Stimulated activated CD4-positive, alpha-beta T cell treated with anti-CD3 and anti-CD28 coated beads, Interleukin-15, amount 100 ng/mL, for 48 hours (primary cell): ENCODE measurements at places on chromosomes 3 and 15.

GRCh38 chr3:150271591-150271960, 136.5 kb upstream of the TSC22D2 start:
- DNase-seq = no peak

GRCh38 chr3:138060792-138061191, 50.8 kb downstream of the CLDN18 start:
- no peak for DNase-seq

DNA sequence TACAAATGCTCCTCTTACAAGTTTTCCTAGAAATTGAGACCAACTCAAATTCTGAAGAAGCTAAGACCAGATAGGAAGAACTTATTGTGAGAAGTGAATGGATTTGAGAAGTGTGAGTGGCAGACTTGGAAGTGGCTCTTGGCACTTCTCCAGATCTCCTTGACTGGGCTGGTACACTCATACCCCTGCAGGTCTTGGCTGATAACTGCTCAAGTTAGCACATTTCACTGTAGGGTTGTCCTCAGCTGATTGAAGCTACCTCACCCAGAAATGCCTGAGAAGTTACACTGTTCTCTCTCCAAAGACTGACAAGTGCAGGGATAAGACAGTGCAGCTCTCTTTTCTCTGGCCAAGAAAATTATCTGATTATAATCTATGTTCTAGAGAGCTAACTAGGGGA, 16.5 kb upstream of the CLDN1 start:
- DNase-seq = no peak

DNA sequence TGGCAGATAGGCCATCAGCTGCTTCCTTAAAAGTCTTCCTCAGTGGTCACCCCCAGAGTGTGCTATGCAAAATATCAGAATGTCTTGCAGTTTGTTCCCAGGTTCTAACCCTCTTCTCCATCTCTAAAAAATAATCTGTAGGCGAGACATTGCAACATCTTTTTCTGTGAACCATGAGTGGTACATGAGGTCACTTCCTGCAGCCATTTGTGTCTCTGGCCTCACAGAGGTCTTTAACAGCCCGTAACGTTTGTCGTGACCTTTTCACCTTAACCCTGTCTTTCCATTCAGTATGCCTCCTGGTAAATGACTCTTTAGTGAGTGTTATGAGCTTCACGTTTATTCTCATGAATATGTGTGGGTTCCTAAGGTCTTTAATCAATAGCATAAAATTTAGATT, 145.4 kb downstream of the KLHL25 start:
- no peak for DNase-seq

- DNase-seq = no peak
Measured at GRCh38 chr3:88640581-88640980, 466.8 kb upstream of the EPHA3 start.

DNA sequence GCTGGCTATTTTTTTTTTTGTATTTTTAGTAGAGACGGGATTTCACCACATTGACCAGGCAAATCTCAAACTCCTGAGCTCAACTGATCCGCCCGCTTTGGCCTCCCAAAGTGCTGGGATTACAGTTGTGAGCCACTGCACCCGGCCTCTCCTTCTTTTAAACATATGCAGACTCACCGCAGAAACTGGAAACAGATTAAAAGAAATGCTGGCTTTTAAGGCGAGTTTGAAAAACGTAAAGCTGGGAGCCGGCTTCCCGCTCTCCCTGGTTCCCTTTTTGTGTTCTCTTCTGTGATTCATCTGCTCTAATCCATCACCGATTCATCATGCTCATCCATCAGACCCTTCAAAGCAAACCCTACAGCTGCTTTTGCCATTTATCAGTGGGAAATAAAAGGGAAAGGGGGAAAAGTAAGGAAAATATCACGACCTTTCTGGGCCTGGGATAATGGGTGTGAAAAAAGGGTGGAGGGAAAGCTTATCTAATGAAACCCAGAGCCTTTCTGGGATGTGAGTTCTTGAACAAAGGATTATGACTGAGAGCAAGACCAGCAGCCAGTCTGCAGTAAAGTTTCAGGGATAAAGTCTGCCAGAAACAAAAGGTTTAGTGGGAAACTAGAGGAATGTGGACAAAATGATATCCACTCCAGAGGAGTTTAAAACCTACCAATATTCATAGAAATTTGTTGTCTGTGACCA, 92.3 kb upstream of the LRIG1 start:
- DNase-seq = no peak

DNA sequence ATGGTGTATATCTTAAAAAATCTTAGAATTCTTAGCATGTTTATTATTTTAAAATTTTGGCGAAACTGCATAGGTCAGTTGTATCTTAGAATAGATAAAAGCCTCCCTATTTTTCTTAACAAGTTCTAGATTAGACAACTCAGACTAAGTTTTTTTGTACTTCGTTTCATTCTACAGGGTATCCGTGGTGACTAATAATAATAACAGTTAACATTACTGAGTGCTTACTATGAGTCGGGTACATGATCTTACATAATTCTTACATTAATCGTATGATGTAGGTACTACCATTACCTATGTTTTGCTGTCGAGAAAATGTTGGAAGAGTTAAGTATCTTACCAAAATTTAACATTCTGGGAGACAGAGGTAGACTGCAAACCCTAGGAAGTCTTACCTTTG, 60.7 kb downstream of the UBE2E2 start:
- no peak for DNase-seq

DNA sequence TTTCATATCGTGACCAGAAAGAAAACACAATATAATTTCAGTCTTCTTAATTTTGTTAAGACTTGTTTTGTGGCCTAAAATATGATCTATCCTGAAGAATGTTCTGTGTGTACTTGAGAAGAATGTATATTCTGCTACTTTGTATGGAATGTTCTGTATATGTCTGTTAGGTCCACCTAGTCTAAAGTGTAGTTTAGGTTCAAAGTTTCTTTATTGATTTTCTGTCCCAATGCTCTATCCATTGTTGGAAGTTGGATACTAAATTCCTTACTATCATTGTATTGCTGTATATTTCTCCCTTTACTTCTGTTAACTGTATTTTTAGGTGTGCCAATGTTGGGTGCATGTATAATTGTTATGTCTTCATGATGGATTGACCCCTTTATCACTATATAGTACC, 21.2 kb downstream of the OR5AC2 start:
- no peak for DNase-seq

GRCh38 chr15:41660235-41661077, at the start of gene MGA:
TSS of gene MGA (plus strand) at chr15:41660405.
- DNase-seq = peak; percentile 85

GRCh38 chr3:189202583-189202982, 30.8 kb downstream of the TPRG1 start:
- DNase-seq = no peak

- no peak for DNase-seq
Measured at GRCh38 chr3:192307631-192308030, 419.7 kb downstream of the FGF12 start.

DNA sequence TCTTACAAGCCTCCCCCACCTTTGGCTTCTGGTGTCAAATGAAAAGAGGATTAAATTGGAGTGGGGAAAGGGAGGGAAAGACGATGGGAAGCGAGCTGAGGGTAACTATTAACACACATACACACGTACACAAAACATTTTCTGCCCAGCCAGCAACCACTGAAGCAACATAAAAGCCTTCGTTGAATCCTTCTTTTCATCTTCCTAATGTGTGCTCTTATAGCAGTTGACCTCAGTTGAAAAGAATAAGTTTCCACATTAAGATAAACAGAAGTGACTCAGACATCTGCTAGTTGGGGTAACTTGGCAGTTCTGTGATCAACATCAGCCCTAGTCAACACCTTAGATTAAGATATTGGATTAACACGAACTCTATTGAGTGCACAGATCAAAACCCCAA, 558.5 kb downstream of the MECOM start:
- DNase-seq = no peak

GRCh38 chr3:182973047-182973446, 7.3 kb downstream of the DCUN1D1 start:
- no peak for DNase-seq

- no peak for DNase-seq
Measured at GRCh38 chr3:127709320-127710060, 36.7 kb downstream of the ABTB1 start.

- no peak for DNase-seq
Measured at GRCh38 chr3:64943866-64944265, 256.1 kb upstream of the ADAMTS9 start.

GRCh38 chr15:24150542-24150941, 463.4 kb upstream of the NDN start:
- no peak for DNase-seq

GRCh38 chr3:178807694-178808093, 263.9 kb downstream of the ZMAT3 start:
- no peak for DNase-seq

DNA sequence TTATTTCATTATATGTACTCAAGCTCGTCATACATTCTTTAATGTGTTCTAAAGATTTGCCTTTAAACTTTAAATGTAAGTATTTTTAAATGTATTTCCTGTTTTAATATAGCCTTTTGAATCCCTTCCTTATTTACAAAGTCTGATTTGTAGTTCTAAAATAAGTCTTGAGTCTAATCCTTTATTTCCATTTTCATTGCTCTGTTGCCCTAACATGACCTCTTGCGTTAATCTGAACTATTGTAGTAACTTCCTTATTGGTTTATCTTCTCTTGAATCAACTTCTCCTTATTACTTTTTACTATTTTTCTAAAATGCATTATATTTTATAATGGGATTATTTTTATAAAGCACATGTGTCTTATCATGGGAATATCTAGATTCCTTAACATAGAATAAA, 24.0 kb downstream of the KNL1 start:
- DNase-seq = no peak

GRCh38 chr15:52028431-52029093, 9.5 kb downstream of the MAPK6 start:
- no peak for DNase-seq

GRCh38 chr3:141064255-141064926, 13.2 kb downstream of the SPSB4 start:
- DNase-seq = no peak

- DNase-seq = no peak
Measured at GRCh38 chr15:82890338-82890994, 62.1 kb downstream of the HOMER2 start.

- DNase-seq = no peak
Measured at GRCh38 chr3:49654955-49655556, 19.1 kb upstream of the APEH start.

- DNase-seq = no peak
Measured at GRCh38 chr3:65861718-65862117, 177.0 kb downstream of the MAGI1 start.

GRCh38 chr3:126083511-126083912, 412 bp downstream of the SLC41A3 start:
- DNase-seq = peak; percentile 27

- no peak for DNase-seq
Measured at GRCh38 chr3:27573780-27574437, 89.7 kb upstream of the SLC4A7 start.

DNA sequence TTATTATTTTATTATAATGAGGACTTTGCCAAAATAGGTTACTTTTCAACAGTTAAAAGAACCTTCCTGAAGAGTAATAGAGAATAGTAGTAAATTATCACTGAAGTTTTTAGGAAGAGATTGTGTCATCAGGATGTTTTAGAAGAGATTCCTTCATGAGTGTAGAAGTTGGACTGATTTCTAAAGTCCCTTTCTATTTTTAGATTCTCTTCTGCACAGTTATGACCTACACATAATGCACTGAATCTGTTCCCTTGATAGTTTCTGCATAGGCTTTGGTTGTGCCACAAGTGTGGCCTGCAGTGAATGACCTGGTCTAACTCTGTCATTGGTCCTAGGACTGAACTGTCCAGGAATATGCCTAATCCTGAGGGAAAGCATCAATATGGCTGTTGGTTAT, 23.9 kb downstream of the SLC35A5 start:
- DNase-seq = no peak

- DNase-seq = no peak
Measured at GRCh38 chr3:10770981-10771380, 45.0 kb upstream of the SLC6A11 start.

GRCh38 chr3:112687211-112687610, 46.3 kb upstream of the CCDC80 start:
- DNase-seq = no peak

DNA sequence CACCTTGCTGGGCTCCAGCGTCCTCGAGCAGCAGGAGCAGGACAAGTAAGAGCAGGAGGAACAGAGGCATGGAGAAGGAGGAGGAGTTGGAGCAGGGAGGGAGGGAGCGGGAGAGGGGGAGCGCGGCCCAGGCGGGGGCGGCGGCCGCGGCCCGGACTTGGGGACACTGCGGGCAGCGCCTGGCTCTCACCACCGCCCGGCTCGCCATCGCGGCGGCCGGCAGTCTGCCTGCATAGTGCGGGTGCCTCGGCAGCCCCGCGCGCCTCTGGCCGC, 440 bp downstream of the DCBLD2 start:
- DNase-seq = no peak

DNA sequence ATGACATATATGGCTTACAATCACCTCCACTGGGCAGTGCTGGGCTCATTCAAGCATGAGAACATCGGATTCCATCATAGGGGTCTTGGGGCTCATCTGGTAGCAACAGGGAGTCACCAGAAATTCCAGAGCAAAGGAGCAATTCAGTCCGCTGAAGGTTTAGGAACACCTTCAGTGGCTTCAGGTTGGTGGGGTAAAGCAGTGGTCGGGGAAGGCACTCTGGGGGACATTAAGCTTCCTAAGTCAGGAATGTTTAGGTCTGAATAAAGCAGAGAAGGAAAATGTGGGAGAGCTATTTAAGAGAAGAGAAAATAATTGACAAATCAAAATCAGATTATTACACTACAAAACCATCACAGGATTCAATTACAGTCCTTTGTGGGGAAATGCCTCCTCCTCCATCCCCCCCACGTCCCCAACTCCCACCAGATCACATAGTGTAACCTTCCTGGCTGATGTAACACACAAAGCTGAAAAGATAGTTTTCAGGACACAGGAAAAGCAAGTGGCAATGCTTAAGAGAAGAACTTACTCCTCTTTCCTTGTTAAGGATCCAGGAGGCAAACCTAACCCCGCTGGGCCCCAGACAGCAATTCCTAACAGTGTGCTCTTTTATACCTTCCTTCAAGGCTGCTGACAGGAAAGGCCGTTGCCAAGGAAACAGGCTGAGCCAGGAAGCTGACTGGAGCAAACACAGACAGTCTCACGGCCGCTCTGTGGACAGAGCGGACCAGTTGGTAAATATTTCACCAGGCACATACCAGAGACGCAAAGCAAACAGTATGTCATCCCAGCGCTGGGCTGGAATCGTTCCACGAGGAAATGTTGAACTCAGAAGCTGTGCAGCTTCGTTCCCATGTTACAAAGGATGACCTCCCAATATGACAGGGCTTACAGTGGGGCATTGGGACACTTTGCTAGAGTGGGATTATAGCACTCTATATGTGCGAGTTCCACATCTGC, 57.5 kb upstream of the LMCD1 start:
- DNase-seq = no peak

GRCh38 chr3:97138914-97139541, 324.6 kb downstream of the EPHA6 start:
- no peak for DNase-seq
